ENCODE measurements at places on chromosomes 13 and 19.
A peak's percentile ranks its signal among the peaks of the same experiment; 100 is the strongest.

DNA sequence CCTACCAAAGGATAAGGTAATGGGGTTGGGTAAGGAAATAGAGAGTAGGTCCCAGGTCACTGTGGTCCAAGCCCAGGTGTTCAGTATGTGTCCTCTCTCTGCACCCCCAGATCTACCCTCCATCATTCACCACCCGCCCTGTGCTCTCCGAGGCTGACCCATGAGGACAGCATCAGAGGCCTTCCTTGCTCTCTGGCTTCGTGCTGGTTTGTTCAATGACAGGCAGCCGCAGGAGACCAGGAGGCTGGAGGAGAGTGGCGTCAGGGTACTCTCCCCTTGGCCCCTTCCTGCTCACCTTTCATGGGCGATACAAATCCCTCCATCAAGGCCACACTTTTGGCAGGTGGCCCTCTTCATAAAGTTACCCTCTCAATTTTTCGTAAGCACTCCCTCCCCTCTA lies 1.7 kb downstream of the TUBA3C start:
- no peak for DNase-seq

- DNase-seq: no peak
These were observed 6.2 kb downstream of the MYO1F start for GRCh38 chr19:8571006-8571411.

DNA sequence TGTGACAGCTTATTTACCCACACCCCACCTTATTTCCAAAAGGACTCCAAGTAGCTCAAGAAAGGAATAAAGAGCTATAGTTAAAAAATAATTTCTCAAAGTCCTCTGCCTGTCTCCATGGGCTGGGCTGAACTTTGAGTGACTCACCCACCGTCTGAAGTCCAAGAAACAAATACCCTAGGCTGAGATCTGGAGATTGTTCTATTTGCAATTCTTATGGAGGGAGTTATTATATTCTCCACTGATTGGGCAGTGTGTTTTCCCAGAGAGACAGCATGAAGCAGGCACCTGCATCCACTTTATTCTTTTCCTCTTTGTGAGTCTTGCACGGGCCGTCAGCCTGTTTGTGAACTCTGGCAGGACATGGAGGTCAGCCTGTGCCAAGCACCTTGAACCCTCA lies 63.2 kb downstream of the SHISA2 start:
- no peak for DNase-seq

DNA sequence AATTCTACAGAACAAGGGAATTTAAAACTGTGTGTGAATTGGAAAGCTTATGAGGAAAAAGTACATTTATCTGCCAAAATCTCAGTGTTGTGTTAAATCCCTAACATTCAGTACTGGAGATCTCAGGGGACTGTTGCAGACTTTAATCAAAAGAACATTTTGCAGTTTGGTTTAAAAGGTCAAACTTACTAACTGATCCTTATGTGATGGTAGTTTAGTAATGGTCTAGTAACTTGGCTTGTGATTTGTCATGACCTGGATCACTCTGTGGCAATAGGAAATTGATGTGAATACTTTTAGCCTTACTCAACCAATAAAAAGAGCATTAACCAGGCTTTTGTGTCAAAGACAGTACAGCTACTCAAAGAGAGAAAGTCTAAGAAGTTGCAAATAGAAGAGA lies 862.1 kb upstream of the MIR17HG start:
- no peak for DNase-seq

GRCh38 chr13:27194209-27194608 lies 22.6 kb upstream of the USP12 start:
- no peak for DNase-seq

DNA sequence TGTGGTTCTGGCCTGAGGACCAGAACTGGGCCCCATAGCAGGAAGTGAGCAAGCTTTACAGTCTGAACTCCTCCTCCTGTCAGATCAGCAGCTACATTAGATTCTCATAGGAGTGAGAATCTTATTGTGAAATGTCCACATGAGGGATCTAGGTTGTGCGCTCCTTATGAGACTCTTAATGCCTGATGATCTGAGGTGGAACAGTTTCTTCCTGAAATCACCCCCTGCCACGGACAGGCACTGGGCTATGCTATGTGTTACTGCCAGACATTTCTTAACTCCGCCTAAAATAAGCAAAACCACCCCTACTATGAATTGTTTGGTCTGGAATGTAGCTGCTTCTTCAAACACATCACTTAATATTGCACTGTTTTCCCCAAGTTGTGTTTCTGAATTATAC lies 4.6 kb downstream of the FBXL3 start:
- no peak for DNase-seq

- DNase-seq: no peak
These were observed 40.8 kb downstream of the SERPINE3 start for GRCh38 chr13:51380269-51380668.

- no peak for DNase-seq
These were observed 1.4 kb downstream of the CAPN12 start for GRCh38 chr19:38742906-38743305.

- DNase-seq: peak; percentile 54
These were observed 394.3 kb downstream of the FOXO1 start for GRCh38 chr13:40271931-40272775.

DNA sequence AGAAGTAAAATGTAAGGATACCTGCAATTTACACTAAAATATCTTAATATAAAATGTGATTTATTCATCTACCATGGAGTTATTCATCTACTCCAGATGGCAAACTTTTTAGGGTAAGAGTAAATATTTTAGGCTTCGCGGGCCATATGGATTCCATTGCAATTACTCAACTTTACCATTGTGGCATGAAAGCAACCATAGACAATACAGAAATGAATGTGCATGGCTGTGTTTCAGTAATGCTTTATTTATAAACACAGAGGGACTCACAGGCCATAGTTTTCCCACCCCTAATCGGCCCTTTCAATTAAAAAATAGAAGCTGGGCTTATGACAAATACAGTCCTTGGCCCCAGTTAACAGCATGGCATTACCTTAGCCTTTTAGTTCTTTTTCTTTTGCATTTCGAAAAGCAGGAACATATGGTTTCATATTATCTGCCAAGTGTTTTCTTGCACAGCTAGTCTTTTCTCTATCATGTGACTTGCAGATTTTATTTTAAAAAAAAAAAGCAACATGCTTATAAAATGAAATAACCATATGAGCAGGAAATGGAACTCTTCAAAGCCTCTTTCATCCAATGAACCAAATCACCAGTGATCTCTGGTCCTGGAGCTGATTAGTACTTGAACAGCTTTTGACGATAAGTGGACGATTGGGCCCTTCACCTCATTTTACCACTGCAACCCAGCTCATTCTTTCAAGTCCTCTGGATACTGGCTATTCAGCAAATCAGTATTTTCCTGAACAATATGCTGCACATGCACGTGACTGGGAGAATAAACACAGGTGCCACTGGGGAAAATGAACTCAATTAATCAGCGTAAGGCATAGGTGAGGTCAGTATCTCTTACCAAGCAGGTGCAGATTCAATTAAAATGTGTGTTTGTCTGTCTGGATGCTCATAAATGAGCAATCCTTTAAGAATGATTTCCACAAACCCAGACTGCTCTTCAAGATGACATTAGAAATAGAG lies 63.9 kb downstream of the LHFPL6 start:
- DNase-seq: no peak

GRCh38 chr19:30387311-30388115 lies 15.3 kb downstream of the ZNF536 start:
- no peak for DNase-seq

GRCh38 chr13:106443607-106444322 lies 91.7 kb downstream of the EFNB2 start:
- no peak for DNase-seq

DNA sequence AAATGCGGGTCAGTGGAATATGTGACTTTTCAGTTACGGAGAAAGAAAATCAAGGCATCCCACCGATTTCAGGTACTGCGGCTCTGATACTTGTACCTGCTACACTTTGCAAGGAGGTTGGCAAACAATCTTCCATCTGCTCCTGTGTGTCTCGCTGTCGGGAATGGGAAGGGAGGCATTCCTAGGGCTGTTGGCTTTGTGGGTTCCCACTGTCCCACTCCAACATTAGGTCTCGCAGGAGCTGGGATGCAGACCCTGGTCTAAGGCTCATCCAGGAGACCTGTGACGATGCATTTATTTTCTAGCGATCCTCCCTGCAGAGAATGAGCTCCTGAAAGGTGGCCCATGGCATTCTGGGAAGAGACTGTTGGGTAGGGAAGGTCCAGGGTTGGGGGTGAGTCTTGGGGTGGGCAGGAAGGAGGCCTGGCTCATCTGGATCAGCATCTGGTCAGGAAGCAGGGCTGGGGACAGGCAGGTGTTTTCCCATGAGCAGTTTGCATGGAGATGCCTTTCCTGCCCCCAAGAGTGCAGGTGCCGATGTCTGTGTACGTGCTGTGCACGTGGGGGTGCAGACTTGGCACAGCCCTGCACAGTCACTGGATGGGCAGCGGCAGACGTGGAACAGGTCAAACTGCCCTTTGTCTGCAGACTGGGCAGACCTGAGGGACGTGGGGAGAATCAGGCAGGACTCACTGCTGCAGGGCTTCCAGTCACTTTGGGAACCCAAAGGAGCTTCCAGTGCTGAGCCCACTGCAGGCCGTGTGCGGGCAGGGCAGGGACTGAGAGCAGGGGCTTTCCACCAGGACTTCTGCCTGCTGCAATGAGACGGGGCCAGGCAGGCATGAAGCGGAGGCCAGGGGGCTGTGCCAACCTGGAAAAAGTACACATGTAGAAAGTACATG lies 152.4 kb downstream of the TEX29 start:
- DNase-seq: no peak

Data from activated T-cell treated with anti-CD3 and anti-CD28 coated beads for 24 hours (primary cell).